Activated CD8-positive, alpha-beta memory T cell treated with anti-CD3 and anti-CD28 coated beads, Interleukin-2, amount 10 ng/mL, durations not matched to agents 7 days and 5 days (primary cell): ENCODE measurements at places on chromosomes 3 and 15. TPM values are rescaled to one million over a fixed set of nuclear protein-coding genes. Genes with fewer than 3 reads are reported as not detected.
A peak's percentile ranks its signal among the peaks of the same experiment; 100 is the strongest.

- DNase-seq: no peak
Observed at GRCh38 chr3:1693145-1693544, 405.5 kb upstream of the CNTN4 start.

GRCh38 chr3:33099109-33099645 lies 2.2 kb upstream of the GLB1 start:
- DNase-seq: no peak

PIAS1 gene
- total RNA-seq: 39.4 TPM

DNA sequence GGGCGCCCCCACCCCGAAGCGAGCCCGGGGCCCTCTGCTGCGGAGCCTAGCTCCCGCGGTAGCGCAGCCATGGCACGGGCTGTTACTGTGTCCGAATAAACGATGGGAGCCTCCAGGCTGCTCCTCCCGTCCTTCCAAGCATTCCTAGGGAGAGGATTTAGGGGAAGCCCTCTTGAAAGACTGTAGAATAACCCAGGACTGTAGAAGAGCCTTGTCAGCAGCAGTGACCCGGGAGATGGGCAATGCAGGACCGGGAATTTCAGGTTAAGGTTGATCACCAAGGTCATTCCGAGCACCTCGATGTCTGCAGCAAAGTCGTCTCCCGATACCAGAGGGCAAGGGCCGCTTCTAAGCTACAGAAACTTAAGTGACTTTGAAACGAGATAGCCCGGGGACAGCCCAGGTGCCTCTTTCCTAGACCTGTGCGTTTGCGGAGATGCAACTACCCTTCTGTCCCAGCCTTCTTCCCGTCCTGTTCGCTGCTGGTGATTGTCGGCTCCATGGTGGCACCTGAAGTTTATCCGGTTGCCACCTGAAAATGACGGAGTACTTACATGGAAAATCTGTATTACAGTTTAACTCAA lies 753 bp upstream of the MYO5A start:
- peak; percentile 51 for DNase-seq

ITIH4 gene
- 24.9 TPM for total RNA-seq

GRCh38 chr3:160801386-160802118 lies 45.5 kb downstream of the PPM1L start:
- peak; percentile 88 for DNase-seq

DNA sequence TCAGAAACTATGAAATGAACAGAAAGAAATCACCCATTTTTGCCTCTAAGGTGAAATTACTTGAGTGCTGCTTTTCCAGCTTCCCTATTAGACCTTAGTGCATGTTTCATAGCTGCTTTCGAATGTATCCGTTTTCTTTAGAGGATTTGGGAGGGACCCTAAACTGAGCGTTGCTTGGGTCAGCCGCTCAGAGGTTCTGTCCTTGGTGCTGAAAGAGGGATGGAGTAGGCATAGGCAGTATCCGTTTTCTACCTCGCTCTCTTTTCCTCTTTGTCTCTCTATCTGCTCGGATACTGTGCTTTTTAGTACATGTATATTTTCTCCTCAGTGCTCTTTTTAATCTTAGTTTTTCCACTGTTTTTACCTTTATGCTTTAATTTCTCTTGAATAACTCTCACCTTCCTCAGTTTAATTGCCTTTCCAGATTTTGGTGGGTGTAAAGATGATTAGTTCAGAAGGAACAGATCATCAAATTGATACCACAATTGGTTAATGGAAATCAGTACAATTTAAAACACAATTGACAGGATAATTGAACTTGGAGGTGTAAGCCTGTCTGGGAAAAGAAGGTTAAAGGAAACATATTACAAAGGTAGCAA lies at the start of gene DRD3:
DRD3 (minus strand) TSS at position 283 of the 599 bp plus-strand sequence. CDS start 7,060 bp downstream, outside the sequence.
- peak; percentile 49 for DNase-seq

- DNase-seq: no peak
Observed at GRCh38 chr3:161422171-161422700, 50.9 kb upstream of the SPTSSB start.
